ENCODE measurements at places on chromosomes 12 and 14. TPM values are rescaled to one million over a fixed set of nuclear protein-coding genes. Genes with fewer than 3 reads are reported as not detected.

DNA sequence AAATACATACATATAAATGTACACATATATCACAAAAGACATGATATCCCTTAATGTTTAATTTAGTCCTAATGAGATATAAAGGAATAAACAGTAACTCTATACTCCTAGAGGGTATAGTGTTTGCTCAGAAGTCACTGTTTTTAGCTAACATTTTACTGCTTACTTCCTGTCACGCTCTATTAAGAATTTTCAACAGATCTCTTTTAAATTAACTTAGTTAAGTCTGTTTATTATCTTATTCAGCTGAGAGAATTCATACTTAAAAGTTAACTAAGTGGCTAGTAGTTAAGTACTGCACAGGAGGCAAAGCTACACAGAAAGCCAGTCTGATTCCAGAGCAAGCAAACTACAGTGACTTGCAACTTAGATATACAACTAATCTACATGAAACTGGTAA, 39.9 kb downstream of the GXYLT1 start:
- DNase-seq = no peak

- no peak for DNase-seq
Measured at GRCh38 chr12:62268956-62269355, 8.8 kb downstream of the USP15 start.

DNA sequence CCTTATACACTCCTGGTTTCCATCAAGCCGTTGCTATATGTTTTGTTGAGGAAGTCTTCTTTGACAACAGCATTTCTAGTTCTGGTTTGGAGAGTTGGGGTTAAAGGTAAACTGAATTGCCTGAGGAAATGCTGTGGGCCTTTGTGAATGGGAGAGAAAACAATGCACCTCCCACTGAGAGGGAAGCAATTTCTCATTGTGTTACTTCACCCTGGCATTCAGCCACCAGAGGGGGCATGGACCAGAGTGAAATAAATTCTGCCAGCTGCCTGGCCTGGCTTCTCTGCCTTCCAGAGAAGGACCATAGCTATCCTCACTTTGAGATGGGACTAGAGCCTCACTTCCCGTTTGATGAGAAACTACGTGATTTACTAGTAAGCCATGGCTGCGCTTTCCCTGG, 475.3 kb downstream of the EGLN3 start:
- no peak for DNase-seq

DNA sequence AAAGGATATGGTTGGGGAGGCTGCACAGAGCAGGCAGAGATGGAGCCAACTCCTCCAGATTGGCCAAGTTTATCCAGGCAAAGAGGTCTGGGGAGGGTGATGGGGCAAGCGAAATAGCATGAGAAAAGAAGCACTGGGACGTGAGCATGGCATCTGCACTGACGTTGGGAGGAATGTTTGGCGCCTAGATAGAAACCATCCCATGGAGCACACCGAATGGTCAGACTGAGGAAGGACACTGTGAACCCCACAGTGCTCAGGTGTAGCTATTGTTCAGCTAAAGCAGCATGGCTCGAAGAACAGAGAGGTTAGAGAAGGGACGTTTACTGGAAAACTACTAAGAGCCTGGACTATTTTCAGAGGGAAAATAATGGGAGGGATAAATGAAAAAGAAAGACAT, 387.1 kb downstream of the EMP1 start:
- no peak for DNase-seq

DNA sequence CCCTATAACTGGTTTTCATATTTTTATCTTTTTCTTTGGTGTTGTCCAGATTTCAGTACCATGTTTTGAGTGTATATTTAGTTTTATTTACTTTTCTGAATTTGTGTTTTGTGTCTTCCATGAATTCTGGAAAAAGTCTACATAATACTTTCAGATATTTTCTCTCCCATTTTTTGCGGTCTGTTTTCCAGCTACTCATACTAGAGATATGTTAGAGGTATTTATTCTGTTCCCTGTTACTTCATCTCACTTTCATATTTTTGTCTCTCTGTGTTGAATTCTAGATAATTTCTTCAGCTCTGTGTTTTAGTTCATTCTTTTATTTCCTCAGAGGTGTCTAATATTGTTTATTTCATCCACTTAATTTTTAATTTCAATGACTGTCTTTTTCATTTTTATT, 74.2 kb downstream of the IFT81 start:
- no peak for DNase-seq

AKAP3 gene
- total RNA-seq = 2.6 TPM

DAO gene
- total RNA-seq = not detected

RNASE1 gene
- not detected for total RNA-seq

WIF1 gene
- not detected for total RNA-seq

- no peak for DNase-seq
Measured at GRCh38 chr14:52641745-52642144, 53.6 kb downstream of the ERO1A start.

DNA sequence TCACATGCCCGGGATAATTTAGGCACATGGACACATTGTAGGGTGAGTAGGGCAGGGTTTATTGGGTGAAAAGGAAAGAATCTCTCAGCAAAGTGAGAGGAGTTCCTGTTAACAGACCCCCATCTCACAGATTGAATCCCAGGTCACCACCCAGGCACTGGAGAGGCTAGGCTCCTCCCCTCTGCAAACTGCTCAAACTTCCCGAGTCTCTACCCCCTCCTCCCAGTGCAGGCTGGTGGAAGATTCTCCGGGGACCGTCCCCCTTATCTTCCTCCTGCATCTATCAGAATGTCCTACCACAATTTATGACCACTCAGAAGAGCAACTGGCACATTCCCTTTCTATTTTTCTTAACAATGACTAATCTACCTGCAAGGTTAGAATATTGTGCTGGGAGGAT, 126.0 kb downstream of the NTF3 start:
- DNase-seq = no peak

- DNase-seq = no peak
Measured at GRCh38 chr12:104570174-104570907, 113.6 kb downstream of the CHST11 start.

REP15 gene
- total RNA-seq = not detected

GRCh38 chr14:94933486-94933885, 163.6 kb upstream of the GSC start:
- no peak for DNase-seq

CLEC4D gene
- total RNA-seq = not detected

DNA sequence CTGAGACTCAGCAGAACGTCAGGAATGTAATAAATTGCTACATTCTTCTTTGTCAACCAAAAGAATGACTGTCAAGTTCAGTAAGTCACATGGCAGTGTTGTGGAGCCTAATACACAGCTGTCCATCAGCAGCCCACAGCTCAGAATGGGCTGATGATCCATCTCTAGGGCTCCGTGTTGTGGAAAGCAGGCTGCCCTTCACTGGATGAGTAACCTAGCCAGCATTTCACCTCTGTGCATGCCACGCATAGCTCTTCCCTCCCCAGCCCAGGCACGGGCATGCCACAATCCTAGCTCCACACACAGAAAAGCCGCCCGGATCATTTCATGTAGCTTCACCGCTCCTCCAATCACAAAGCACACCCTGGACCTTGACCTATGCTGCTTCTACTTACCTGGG, 878.0 kb upstream of the TMEM132C start:
- DNase-seq = no peak

DNA sequence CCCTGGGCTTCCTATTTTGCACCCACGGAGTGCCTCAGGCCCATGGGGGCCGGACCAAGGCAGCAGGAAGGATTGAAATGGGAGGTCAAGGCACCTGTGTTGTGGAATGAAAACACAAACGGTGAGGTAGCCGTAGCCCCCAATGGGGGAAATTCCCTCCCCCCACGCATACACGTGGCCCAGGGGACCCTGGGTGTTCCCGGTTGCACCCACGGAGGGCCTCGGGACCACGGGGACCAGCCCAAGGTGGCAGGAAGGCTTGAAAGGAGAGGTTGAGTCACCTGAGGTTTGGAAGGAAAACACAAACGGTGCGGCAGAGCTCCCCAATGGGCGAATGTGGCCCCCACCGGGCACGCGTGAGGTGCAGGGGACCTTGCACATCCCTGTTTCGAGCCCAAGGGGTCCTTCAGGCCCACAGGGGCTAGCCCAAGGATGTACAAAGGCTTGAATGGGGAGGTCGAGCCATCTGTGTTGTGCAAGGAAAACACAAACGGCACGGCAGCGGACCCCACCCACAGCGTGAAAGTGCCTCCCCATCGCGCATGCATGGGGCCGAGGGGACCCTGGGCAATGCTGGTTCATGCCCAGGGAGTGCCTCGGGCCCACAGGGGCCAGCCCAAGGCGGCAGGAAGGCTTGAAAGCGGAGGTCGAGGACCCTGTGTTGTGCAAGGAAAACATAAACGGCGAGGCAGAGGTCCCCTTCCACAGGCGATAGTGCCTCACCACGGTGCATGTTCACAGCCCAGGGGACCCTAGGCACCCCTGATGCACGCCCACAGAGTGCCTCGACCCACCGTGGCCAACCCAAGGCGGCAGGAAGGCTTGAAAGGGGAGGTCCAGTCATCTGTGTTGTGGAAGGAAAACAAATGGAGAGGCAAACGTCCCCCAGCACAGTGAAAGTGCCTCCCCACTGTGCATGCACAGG, 376.7 kb downstream of the ALG10 start:
- DNase-seq = no peak

B4GALNT3 gene
- total RNA-seq = 1.6 TPM

- DNase-seq = no peak
Measured at GRCh38 chr14:95062946-95063345, 94.4 kb downstream of the DICER1 start.

DNA sequence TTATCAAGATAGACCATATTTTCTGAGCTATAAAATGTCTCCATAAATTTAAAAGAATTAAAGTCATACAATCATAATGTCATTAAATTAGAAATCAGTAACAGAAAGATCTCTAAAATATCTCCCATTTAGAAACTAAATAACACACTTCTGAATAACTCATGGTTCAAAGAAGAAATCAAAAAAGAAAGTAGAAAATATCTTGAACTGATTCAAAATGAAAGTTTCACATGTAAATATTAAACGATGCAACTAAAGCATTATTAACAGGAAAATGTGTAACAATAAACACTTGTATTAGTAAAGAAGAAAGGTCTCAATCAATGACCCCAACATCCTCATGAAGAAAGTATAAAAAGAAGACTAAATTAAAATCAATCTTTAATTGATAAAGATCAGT, 50.5 kb upstream of the PZP start:
- DNase-seq = no peak

- no peak for DNase-seq
Measured at GRCh38 chr12:52926596-52927234, 21.8 kb upstream of the KRT8 start.

SUPT16H gene
- 47.5 TPM for total RNA-seq

TAS2R7 gene
- total RNA-seq = not detected

- no peak for DNase-seq
Measured at GRCh38 chr14:101151226-101151926, 247.9 kb upstream of the RTL1 start.

COCH gene
- total RNA-seq = 0.90 TPM

CCDC184 gene
- total RNA-seq = 7.5 TPM

WNT5B gene
- not detected for total RNA-seq

GTF2A1 gene
- 22.4 TPM for total RNA-seq

TAS2R14 gene
- 2.9 TPM for total RNA-seq

DNA sequence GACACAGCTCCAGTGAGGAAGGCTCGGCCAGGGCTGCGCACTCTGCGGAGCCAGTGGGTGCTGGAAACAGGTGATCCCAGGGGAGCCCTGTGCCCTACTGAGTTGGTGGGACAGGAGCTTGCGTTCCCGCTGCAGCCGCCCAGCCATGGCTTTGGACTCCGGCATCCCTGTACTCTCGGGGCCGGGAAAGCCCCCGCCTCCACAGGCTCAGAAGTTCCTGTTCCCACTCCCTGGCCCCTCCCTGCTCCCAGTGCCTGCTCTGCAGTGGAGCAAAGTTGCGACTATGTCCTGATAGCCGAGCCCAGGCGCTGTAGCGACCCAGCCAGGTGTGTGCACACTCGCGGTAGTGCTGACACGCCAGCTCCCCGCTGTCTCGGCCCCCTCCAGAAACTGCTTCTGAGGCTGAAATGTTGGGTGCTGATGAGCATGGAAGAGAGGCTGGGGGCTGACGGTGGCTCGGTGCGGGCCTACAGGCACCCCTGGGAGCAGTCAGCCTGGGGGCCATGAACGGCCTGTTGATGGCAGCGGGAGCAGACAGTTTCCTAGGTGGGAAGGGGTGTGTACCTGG, 344.6 kb upstream of the MGAT4C start:
- DNase-seq = no peak

- DNase-seq = no peak
Measured at GRCh38 chr12:19970116-19970515, 398.2 kb upstream of the PDE3A start.

DNA sequence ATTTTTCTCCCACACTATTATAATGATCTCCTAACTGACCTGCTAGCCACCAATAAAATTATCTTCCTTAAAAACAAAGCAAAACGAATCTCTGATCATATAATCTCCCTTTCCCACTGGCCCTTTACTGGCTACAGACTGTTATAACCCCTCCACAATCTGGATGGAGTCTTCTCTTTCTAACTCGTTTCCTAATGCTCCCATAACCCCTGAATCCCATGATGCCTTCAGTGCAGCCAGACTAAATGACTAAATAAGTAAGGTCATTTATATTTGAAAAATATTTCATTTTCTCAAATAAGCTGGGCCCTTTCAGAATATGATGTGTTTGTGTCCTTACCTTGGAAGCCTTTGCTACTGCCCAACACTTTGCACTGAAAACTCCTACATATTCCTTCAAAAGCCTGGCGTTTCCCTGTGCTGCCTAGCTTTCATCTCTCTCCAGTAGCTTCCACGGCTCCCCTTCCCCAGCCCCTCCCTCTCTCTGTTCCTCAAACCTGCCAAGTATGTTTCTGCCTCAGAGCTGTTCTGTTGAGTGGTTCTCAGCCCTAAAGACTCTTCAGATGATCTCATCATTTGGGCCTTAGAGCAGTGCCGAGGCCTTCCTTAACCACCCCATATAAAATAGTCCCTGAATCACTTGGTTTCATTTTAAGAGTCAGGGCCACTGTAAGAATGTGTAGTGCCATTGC, 91.7 kb downstream of the MYRFL start:
- DNase-seq = no peak

STX2 gene
- 41.1 TPM for total RNA-seq

RAB35 gene
- 64.9 TPM for total RNA-seq

- no peak for DNase-seq
Measured at GRCh38 chr12:67645601-67646000, 2.9 kb upstream of the DYRK2 start.

DNA sequence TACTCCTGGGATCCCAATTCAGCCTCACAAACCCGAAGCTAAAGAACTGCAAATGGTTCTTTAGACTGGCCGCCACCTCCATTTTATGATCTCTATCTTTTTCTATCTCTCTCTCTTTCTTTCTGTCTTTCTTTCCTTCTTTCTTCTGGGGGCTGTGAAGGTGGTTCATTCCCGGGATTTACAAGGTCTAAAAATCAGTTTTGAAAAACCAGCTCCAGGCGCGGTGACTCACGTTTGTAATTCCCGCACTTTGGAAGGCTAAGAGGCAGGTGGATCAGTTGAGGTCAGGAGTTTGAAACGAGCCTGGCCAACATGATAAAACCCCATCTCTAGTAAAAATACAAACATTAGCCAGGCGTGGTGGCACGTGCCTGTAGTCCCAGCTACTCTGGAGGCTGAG, 67.2 kb upstream of the VASH1 start:
- no peak for DNase-seq

PPP4R4 gene
- 2.6 TPM for total RNA-seq

- no peak for DNase-seq
Measured at GRCh38 chr14:103191844-103192243, 68.6 kb downstream of the TNFAIP2 start.

GRCh38 chr14:92398888-92399636, 76.1 kb downstream of the SLC24A4 start:
- no peak for DNase-seq

- DNase-seq = no peak
Measured at GRCh38 chr14:95891742-95892141, 15.1 kb downstream of the TUNAR start.

ACVRL1 gene
- not detected for total RNA-seq
